Activated naive CD8-positive, alpha-beta T cell treated with anti-CD3 and anti-CD28 coated beads, Interleukin-2, amount 10 ng/mL, durations not matched to agents 7 days and 5 days (primary cell): ENCODE measurements at places on chromosomes 12 and 14. TPM values are rescaled to one million over a fixed set of nuclear protein-coding genes. Genes with fewer than 3 reads are reported as not detected.

The CDK4 gene
- 98.4 TPM for total RNA-seq

The PIWIL1 gene
- not detected for total RNA-seq

GRCh38 chr14:77979171-77979570 is 179.3 kb downstream of the ADCK1 start:
- H3K36me3 ChIP-seq = no peaks in the 10 kb centered on the region
- peaks cover 1% of the 10 kb centered on the region for H3K4me1 ChIP-seq
- peaks cover 36% of the 10 kb centered on the region for H3K27me3 ChIP-seq
- H3K4me3 ChIP-seq = no peak overlapping the region

GRCh38 chr12:108642899-108643654 is 9.4 kb upstream of the SELPLG start:
- H3K4me1 ChIP-seq = peaks cover 21% of the 10 kb centered on the region
- no peak for DNase-seq
- no peak overlapping the region for H3K4me3 ChIP-seq
- no peaks in the 10 kb centered on the region for H3K27me3 ChIP-seq
- H3K36me3 ChIP-seq = peaks cover 27% of the 10 kb centered on the region
- no peak overlapping the region for H3K27ac ChIP-seq
